ENCODE measurements at places on chromosomes 3 and 15.

- DNase-seq, result no peak
- no peak overlapping the region for H3K27ac ChIP-seq
- H3K4me3 ChIP-seq, result no peak overlapping the region
- no peaks in the 10 kb centered on the region for H3K36me3 ChIP-seq
These were observed 9.2 kb upstream of the SSR3 start for GRCh38 chr3:156563900-156564682.

DNA sequence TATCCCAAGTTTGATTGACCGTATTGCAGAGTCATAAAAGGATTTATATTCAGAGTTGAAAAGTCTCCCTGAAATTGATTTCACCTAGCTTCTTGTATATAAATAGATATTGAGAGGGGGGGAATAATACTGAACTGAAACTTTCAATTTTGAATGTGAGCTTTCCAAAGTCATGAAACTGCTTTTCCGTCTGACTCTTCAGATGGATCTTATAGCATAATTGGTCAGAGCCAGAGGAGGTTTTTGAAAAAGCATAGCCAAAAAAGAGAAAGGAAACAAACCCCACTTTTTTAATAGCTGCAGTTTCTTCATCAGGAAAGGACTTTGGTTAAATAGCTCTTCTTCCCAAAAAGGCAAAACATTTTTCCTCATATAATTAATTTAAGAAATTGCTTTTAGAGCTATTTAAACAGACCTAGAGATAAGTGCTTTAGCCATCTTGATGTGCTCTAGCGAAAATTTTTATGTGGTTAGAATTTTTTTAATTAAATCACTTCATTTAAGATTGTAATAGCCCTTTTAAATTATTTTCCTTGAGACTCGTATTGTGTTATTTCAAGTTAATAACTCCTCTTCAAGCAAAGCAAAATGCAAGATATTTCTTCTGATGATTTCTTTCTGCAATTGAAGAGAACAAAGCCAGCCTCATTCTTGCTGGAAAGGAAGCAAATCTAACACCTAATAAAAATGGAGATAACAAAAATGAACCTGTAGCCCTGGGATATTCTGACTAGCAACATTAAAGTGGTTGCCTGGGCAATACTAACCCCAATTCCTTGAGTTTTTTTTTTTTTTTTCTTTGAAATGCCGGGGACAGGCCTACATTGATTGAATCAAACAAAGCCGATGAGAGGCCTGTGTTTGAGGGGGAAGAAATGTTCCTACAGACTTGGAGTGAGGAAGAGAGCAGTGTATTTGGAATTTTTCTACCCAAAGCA lies 173.6 kb downstream of the PTPRG start:
- no peak overlapping the region for H3K27ac ChIP-seq
- no peaks in the 10 kb centered on the region for H3K4me1 ChIP-seq
- H3K36me3 ChIP-seq, result no peaks in the 10 kb centered on the region
- DNase-seq, result no peak

- H3K36me3 ChIP-seq, result no peaks in the 10 kb centered on the region
- no peak for DNase-seq
- no peak overlapping the region for H3K4me3 ChIP-seq
- no peaks in the 10 kb centered on the region for H3K4me1 ChIP-seq
- H3K27ac ChIP-seq, result no peak overlapping the region
These were observed 482.4 kb upstream of the NR2F2 start for GRCh38 chr15:95848126-95848525.

GRCh38 chr15:39553947-39554693 lies 26.8 kb upstream of the THBS1 start:
- DNase-seq, result no peak
- H3K4me1 ChIP-seq, result no peaks in the 10 kb centered on the region
- no peaks in the 10 kb centered on the region for H3K27me3 ChIP-seq
- no peak overlapping the region for H3K27ac ChIP-seq
- H3K36me3 ChIP-seq, result no peaks in the 10 kb centered on the region

- no peaks in the 10 kb centered on the region for H3K36me3 ChIP-seq
- H3K27ac ChIP-seq, result no peak overlapping the region
- H3K4me3 ChIP-seq, result no peak overlapping the region
- H3K4me1 ChIP-seq, result peaks cover 8% of the 10 kb centered on the region
- peaks cover 40% of the 10 kb centered on the region for H3K27me3 ChIP-seq
- no peak for DNase-seq
These were observed 5.1 kb downstream of the PROK2 start for GRCh38 chr3:71779674-71780377.
